Activated naive CD8-positive, alpha-beta T cell treated with anti-CD3 and anti-CD28 coated beads, Interleukin-2, amount 50 U/mL, for 24 hours (primary cell): ENCODE measurements at places on chromosomes 4 and X.

DNA sequence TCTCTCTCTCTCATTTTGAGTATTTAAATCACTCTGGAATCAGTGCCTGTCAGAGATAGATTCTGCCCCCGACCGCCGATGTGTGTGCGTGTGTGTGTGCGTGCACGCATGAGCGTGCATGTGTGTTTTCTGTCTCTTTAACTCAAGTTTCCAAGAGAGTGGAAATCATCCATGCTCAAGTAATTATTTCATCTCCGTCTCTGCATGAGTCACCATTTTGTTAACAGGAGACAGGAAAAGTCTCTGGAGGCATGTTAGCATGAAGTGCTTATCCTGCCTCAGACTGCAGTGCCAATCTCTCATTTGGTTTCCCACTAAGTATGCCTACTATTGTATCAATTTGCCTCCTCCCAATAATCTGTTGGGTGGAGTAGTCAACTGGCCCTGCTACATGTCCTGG is 182.9 kb upstream of the NHS start:
- DNase-seq: no peak

DNA sequence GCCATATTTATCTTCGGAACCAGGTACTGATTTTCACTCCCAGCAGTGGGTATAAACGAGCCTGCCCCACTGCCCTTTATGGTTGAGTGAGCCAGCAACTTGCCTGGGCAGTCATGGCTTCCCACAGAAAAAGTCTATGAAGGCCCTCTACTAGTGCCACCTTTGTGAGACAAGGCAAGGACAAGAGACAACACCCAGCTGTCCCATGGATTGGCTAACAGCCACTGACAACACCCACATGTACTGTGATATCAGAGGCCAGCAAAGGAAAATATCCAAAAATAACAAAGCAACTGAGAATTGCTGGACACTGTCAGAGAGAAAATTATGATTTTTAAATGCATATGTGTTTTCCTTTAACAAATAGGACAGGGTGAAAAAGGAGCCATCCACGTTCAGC is 248.4 kb upstream of the TTC29 start:
- DNase-seq: no peak

GRCh38 chrX:98294310-98294709 is 1410.6 kb downstream of the RPA4 start:
- DNase-seq: no peak

- DNase-seq: no peak
Measured at GRCh38 chr4:152942346-152942745, 6.2 kb downstream of the FHDC1 start.

- DNase-seq: no peak
Measured at GRCh38 chrX:150958177-150958576, 25.0 kb upstream of the HMGB3 start.
